Heart right ventricle (tissue), 16 donors: ENCODE measurements at places on chromosomes 11 and 22.

DNA sequence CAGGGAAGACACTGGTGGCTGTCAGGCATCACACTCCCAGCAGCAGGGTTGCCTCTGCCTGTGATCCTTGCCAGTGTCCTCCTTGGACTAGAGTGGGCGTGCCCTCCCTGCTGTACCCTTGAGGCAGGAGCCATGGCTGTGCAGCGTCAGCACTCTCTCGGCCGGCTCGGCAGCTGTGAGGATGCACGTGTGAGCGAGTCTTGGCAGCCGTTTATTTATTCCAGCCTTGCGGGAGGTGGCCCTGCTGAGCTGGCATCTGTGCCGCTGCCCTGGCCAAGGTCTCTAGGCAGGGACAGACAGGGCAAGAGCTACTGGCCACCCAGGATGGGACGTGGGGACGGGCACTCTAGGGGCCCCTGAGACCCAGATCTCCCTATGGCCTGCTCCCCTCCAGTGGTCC lies 33.9 kb downstream of the TSPAN4 start:
- peak; percentile 75 for DNase-seq

GRCh38 chr11:94423507-94423906 lies 22.3 kb upstream of the GPR83 start:
- no peak for DNase-seq

DNA sequence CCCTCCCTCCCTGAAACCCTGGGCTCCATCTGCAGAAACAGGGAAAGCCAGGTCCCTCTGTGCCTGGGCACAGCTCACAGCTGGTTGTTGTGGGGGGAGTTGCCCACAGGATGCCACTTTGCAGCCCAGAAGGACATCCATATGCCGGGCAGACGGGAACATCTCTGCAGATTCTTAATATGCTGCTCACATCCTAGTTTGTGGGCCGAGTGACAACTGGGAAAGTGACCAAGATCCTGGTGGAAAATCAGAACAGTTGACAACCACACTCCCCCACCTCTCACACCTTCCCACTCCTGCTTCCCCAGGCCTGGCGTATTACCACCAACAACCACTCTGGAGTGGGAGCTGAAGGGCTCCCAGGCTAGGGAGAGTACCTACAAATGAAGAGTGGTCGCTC lies 7.3 kb upstream of the SCGB1A1 start:
- DNase-seq = no peak

GRCh38 chr11:116997071-116997470 lies 101.2 kb downstream of the SIK3 start:
- no peak for DNase-seq

- peak; percentile 36 for DNase-seq
Observed at GRCh38 chr11:17798253-17798652, 63.7 kb downstream of the KCNC1 start.

DNA sequence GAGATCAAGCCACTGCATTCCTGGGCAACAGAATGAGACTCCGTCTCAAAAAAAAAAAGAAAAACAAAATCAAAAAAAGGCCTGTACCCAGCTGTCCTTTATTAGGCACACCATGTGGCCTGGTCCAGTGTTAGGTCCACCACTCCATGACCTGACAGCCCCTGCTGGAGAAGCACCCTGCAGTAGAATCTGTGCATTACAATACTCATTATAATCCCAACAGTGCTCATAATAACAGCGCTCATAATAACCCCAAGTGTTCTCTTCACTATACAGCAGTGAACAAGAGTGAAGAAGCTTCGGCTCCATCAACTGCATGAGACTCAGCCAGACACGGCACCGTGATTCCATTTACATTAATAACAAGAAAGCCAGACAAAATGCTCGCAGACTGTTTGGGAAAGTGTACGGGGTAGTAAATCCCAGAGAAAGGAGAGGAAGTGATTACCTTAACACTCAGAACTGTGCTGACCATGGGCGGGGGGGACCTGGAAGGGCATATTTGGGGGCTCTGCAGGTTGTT lies 8.9 kb upstream of the EHD1 start:
- DNase-seq = no peak

DNA sequence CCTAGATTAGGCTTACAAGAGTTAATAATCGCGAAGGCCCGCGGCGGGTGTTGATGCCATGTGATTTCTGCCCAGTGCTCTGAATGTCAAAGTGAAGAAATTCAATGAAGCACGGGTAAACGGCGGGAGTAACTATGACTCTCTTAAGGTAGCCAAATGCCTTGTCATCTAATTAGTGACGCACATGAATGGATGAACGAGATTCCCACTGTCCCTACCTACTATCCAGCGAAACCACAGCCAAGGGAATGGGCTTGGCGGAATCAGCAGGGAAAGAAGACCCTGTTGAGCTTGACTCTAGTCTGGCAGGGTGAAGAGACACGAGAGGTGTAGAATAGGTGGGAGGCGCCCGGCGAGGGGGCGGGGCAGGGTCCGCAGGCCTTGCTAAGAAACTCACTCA lies 65.5 kb downstream of the AAMDC start:
- no peak for DNase-seq

DNA sequence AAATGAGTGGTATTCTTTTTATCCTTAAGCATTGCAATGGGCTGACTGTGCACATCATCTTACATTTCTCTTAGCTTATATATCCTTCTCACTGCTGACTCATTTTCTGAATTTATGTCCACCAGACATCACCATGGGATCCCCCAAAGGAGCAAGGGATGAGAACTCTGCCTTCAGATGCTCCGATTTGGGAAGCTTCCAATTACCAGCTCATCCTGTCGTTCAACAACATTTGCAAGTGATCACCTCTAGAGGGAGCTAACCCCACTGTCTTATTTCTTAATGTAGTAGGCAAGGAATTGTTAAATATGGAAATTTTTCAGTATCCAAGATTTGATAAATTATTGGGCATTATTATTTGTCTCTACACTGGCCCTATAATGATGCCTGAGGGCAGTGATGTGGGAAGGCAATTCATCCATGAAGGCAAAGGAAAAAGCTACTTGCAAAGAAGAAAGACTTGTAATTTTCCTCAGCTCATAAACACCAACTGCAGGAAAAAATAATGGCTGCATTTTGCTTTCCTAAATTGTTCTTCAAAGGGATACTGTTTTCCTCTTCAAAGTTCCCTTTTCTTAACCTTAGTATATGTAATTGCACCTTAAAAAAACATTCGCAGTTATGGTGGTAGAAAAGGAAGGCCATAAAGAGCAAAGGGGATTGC lies 102.4 kb upstream of the FSHB start:
- no peak for DNase-seq

GRCh38 chr11:133784359-133784758 lies 61.0 kb downstream of the SPATA19 start:
- DNase-seq = no peak

DNA sequence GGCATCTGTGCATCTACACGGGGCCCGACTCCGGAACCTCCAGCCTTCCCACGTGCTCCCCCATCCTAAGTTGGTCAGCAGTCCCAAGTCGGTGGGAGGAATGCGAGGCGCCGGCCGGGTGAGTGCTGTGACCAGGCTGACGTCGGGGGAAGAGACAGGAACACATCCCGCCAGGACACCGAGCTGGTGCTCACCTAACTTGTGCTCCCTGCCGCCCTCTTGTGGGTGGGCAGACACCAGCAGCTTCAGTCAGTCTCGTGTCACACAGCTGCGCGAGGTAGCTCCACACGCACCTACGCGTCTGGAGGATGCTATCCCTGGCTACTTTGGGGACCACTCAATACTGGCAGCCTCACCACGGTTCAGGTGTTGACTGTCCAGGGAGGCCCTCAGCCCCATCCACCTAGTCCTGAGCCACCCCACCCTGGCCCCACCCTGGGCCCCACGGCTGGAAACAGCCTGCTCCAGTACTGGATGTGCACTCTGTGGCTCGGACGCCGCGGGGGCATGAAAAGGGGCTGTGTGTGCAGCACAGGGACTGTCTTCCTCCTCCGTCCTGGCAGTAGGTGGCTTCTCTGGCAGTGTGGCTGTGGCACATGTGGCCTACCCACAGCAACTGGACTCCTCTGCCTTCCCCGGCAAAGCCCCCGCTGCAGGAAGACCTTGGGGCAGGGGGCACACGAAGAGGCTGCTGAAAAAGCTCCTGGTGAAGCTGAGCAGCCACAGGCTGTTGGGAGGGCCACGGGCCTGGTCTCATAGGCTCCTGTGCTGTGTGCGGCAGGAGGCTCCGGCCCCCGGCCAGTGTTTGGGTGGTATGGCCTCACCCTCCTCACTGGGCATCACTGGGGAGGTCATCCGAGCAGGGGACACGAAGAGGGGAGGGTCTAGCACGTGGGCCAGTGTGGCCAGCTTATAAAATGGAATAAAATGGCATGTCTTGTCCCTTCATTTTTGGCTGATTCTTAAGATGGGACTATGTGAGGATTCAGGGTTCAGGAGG lies 11.2 kb upstream of the BID start:
- DNase-seq = peak; percentile 62

DNA sequence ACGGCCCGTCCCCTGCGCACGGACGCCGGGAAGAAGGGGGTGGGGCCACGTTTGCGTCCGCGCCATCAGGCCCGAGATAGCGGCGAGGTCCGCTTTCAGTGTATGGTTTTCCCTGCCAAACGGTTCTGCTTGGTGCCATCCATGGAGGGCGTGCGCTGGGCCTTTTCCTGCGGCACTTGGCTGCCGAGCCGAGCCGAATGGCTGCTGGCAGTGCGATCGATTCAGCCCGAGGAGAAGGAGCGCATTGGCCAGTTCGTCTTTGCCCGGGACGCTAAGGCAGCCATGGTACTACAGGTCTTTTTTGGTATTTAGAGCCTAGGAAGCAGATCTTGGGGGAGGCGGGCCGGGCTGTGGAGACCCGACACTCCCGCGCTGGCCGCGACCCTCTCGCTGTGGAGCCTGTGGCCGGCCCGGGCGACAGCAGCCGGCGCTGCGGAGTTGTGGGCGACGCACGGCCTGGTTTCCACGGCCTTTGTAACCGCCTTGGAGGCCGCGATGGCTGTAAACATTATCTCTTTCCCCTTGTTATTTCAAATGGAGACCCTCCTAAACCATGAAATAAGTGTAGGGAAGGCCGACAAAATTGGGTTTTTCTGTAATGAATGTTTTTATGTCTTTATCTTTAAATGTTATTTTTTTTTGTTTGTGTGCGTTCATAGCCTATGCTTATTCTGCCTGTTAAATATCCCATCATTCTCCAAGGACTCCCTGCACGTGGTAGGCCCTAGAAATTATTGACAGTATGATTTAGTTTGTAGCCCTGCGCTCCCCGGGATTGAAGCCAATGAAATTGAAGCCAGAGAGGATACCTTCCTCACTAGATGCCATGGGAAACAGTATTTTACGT lies at the start of gene AASDHPPT:
AASDHPPT (plus strand) TSS at position 54 of the 847 bp plus-strand sequence; CDS start at position 103, 49 bp downstream.
- DNase-seq = no peak

DNA sequence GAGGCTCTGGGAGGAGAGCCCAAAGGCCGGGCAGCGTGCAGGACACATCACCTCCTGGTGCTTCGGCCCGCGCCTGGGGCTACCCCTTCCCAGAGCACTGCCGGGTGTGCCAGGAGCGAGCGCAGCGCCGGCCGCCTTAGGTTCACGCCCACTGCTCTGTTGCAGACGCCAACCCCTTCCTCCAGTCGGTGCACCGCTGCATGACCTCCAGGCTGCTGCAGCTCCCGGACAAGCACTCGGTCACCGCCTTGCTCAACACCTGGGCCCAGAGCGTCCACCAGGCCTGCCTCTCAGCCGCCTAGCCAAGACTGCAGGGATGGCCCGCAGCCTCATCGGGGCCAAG lies 79.0 kb downstream of the MED15 start:
- DNase-seq = no peak

- no peak for DNase-seq
Observed at GRCh38 chr22:48498526-48499331, 1328.9 kb downstream of the BRD1 start.

GRCh38 chr11:2847561-2847960 lies 38.0 kb downstream of the CDKN1C start:
- DNase-seq = no peak

DNA sequence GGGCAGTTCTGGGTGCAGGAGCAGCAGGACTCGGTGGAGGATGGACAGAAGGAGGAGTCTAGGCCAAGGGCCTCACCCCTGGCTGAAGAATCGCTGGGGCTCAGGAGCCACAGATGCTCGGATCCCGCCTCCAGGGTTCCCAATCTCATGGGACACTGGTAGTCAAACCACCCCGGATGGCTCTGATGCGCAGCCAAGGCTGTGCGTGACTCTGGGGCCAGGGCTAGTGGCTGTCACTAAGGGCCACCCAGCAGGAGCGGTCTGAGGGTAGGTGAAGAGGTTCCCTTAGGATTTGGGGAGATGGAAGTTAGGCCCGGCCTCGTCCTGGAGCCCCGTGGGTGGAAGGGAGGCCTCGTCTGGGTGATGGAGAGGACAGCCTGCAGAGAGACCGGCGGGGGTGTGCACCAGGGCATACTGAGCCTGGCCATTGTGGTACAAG lies 300.6 kb downstream of the TBC1D22A start:
- no peak for DNase-seq

DNA sequence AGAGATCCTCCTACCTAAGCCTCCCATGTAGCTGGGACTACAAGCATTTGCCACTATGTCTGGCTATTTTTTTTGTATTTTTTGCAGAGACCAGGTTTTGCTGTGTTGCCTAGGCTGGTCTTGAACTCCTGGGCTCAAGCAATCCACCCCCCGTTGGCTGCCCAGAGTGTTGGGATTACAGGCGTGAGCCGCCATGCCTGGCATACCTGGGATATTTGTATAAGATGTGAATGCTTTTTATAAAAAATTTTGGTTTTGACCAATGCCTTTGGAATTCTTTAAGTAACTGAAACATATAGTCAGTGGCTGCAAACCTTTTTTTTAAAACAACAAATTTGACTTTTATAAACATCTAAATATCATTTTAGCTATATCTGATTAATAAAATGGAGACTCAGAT lies 42.4 kb downstream of the ADAMTS8 start:
- DNase-seq = no peak

GRCh38 chr11:130237282-130238006 lies 77.3 kb downstream of the ZBTB44 start:
- no peak for DNase-seq

DNA sequence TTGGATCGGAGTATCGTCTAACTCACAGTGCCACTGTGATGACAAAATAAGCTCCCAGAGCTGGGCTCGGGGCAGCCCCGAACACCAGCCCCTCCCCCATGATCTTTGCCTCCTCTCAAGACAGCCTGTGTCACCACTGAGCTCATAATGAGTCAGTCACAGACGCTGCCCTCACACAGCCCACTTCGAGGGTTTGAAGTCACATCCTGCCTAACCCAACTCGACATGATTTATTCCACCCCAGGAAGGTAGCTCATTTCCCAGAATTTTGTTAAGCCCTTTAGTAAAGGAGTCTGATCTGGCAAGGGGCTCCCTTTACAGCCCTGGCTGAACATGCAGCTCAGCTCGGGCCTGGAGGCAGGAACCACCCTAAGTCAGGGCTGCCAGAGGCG lies 22.8 kb downstream of the MYH9 start:
- DNase-seq = peak; percentile 80

DNA sequence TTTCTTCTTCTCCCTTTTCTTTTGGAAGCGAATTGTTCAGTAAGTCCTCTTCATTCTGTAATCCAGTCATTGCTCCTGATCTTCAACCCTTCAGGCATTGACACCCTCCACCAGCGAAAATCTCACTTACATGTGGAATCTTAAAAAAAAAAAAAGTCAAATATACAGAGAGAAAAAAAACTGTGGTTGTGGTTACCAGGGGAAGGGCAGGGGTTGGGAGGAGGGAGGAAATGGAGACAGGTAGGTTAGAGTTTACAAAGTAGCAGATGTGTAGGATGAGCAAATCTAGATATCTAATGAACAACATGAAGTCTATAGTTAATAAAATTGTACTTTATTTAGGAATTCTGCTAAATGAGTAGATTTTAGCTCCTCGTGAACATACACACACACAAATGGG lies 17.7 kb upstream of the TMEM123 start:
- DNase-seq = no peak
